ENCODE measurements at places on chromosomes 6 and 20.

DNA sequence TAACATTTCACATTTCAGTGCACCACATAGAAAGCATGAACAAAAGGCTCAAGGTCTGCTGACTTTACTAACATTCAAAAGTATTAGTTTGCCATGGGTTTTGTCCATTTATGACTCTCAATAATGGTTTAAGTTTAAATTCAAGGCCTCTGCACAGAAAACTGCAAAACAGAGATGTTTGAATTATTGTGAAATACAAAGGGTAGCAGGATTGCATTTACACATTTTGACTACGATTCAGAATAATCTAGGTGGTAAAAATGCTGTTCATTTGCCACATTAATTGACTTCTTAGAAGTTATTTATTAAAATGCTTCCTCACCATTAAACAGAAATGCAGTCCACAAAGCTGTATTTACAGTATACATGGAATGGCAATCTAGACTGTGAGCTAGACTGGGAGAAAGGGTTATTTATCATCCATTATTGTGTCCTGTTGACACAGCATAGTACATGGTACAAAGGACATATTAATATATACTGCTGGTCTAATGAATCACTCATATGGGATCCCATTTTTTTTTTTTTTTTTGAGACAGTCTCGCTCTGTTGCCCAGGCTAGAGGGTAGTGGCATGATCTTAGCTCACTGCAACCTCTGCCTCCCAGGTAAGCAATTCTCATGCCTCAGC, 18.0 kb downstream of the USP49 start:
- DNase-seq, result no peak

DNA sequence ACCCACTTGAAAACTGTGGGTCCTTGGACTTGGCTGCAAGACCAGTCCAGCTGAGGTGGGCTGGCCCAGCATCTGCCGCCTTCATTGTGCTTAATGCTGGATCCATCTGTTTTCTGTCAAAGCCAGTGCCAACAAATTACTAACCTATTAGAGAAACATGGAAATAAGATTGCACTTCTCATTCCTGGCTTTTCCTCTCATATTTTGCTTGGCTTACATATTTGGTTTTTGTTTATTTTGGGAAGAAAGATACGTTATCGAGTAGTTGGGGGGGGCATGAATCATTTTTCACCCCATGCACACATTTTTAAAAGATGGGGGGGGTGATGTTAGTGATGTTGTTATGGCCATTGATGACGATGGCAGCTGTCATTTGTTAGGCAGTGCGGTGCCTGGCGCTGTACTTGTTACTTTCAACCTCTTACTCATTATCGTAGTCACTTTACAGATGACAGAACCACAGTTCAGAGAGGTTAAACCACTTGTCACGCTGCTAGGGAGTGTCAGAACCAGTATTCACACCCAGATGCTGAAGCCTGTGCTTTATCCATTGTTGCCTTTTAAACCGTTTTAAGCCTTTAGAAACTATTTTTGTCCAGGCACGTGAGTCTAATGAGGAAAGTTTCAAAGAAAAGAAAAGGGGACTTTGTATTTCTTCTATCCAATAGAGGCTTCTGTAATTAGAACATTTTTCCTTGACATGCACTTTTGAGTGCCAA, 180.0 kb downstream of the TMEM242 start:
- peak; percentile 56 for DNase-seq

GRCh38 chr6:160285541-160286105, 27.0 kb upstream of the SLC22A2 start:
- no peak for DNase-seq

GRCh38 chr6:17705778-17706579, 746 bp downstream of the NUP153 start:
- DNase-seq, result peak; percentile 92

GRCh38 chr6:42781796-42782688, at the start of gene BICRAL:
TSS of gene BICRAL (plus strand) at chr6:42782052. CDS start at chr6:42822023, 39,971 bp downstream.
- DNase-seq, result peak; percentile 84

- DNase-seq, result no peak
These were observed 125.4 kb upstream of the SAMD5 start for GRCh38 chr6:147382945-147383554.

DNA sequence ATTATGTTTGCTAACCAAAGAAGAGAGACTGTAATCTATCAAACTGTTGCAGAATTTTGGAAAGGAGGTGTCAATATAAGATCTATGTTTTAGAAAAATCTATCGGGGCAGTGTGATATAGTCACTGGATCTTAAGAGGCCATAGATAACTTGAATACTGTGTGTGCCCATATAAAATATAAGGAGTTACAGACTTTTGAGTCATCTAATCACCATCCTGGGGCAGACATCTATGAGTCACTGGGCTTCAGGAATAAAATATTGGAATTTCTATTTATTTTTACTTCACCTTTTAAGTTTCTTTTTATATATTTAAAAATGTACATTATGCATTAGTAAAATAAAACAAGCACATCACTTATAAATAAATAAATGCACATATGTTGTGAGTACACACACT, 509.3 kb upstream of the MAN1A1 start:
- no peak for DNase-seq

Data from CD4-positive, alpha-beta T cell treated with Interleukin-4 for 1 hour (primary cell).